SW 1271 (cell line): ENCODE measurements at places on chromosomes 6 and 20.

DNA sequence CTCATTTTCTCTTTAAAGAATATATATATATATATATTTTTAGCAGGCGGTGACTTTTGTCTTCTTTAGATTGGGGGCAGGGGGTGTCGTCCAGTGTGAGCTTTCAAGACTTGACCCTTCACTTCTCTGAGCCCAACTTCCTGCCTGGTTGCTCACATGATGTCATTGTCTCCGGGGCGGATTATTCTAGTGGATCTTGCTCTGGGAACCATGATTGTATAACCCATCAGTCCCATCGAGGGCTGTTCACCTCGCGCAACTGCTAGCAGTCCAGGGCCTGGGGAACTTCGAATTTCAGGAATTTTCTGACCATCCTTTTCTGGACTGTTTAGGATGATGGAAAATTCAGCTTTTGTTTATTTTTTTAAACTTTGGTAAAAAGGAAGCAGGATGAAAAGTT lies 1.0 kb downstream of the IGF2R start:
- DNase-seq = peak; percentile 49

GRCh38 chr20:58167759-58168158 lies 60.7 kb downstream of the ANKRD60 start:
- no peak for DNase-seq

GRCh38 chr6:27601668-27602254 lies 128.9 kb upstream of the ZNF184 start:
- DNase-seq = no peak

DNA sequence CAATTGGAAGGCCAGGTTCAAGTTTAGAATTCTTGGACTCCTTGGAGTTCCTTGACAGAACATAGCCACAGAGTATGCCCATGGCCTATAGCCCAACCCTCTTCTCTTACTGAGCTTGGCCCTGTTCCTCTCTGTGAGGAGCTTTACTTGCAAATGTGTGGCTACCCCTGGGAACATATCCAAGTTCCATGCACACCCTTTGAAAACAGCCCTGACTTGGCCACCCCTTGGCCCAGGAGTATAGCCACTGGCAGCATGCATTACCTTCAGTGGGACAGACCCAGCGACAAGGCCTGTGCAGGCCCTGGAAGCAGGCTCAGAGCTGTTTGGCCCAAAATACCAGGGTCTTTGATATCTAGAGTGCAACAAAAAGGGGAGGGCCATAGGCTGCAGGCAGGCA lies 19.5 kb upstream of the MAS1 start:
- no peak for DNase-seq

DNA sequence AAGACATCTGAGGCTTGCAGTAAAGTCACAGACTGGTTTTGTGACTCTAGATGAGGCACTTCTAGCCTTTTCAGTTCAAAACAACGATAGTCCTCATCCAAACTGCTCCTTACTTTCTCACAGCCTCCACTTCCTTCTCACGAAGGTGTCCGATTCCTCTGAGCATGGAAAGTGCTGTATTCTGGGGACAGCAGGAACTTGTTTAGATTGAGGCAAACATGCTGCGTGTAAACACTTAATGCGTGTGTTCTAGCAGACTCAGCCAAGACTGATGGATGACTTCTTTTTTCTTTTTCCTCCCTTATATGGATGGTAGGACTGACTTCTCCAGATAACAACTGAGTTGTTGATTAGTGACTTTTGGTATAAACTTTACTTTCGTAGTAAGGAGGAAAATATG lies 80.2 kb upstream of the PRDM1 start:
- no peak for DNase-seq

DNA sequence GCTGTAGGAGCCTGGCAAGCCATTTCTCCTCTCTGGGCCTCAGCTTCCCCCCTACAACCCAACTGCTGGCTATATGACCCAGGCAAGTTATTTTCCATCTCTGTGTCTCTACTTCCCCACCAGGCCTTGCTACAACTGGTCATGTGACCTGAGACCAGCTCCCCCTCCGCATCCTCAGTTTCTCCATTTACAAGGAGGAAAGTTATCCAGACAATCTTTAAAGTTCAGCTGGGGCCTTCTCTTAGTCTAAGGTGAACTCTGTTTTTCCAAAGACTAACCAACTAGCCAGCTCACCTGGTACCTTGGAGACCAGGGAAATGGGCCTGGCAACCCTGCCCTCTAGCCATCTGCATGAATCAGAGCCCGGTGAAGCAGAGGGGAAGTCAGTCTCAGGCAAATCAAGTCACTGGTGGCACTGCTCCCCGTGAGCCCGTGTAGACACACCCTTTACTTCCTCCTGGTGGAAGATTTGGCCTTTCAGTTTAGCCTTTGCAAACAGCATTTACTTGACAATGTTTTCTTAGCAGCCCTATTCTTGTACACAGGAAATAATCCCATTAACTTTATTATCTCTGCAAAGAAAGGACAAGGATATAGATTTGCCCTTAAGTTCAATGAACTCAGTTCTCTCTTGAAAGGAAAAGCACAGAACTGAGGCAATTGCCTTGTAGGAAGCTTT lies 157.7 kb downstream of the VEGFA start:
- DNase-seq = no peak

DNA sequence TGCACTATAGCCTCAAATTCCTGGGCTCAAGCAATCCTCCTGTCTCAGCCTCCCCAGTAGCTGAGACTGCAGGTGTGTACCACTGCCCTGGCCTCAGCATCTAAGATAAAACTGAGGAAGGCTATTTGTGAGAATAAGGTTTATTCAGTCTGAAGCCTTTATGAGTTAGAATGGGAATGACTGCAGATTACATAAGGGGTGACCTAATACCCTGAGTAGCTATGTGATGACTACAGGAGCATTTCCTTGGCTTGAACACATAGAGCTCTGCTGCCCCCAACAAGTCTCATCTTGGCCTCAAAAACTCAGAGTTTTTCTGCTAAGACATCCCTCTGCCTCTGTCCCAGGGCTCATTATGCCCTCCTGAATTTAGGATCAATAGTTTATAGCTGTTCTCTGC lies 7.6 kb downstream of the GSS start:
- peak; percentile 65 for DNase-seq
